Activated CD4-positive, alpha-beta T cell treated with anti-CD3 and anti-CD28 coated beads, Interleukin-2, amount 10 ng/mL, durations not matched to agents 24 days and 14 days (primary cell): ENCODE measurements at places on chromosomes 3 and 15. TPM values are rescaled to one million over a fixed set of nuclear protein-coding genes. Genes with fewer than 3 reads are reported as not detected.

Gene CRYGS
- total RNA-seq: 4.4 and 4.8 TPM in 2 replicates

Gene SLC24A5
- not detected in 2 replicates for total RNA-seq

Gene ANKUB1
- total RNA-seq: not detected in 2 replicates

Gene CLDN18
- not detected in 2 replicates for total RNA-seq

Gene HES1
- total RNA-seq: 0.64 and 1.2 TPM in 2 replicates

Gene STAB1
- total RNA-seq: 0.07 TPM in 1 of 2 replicates, not detected in the other

Gene GHSR
- not detected in 2 replicates for total RNA-seq

DNA sequence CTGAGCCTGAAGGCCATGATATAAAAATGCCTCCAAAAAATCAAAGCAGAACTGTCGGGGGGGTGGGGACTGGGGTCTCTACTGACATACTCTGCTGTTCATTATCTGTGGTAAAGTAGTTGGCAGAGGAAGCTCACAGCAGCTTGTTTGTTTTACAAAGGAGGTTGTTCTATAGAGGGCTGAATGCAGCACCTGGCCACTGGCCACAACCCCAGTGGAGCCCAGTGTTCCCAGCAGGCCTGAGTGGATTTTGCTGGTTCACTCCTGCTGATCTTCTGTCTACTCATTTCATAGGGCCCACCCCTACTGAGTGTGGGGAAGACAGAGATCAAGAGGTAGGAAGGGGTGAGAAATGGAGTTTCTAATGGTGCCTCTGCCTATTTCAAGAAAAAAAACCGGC, 125.5 kb downstream of the DIPK2A start:
- DNase-seq: no peak

DNA sequence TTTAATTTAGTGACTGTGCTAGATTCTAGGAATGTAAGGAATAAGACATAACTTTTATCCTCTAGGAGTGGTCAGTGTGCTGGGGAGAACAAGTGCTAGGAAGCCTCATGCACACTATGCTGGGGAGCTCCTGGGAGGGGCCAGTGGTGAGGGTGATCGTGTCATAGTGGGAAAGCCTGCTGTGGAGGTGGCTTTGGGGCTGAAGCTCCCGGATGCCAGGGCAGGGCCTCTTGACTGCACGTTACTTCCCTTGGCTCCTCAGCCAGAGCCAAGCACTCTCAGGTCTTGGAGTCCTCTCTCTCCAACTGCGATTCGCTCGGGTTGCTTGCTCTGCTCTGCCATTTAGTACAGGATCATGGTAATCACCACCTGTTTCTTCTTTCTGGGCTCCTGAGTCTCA, 33.6 kb downstream of the SQOR start:
- DNase-seq: no peak

DNA sequence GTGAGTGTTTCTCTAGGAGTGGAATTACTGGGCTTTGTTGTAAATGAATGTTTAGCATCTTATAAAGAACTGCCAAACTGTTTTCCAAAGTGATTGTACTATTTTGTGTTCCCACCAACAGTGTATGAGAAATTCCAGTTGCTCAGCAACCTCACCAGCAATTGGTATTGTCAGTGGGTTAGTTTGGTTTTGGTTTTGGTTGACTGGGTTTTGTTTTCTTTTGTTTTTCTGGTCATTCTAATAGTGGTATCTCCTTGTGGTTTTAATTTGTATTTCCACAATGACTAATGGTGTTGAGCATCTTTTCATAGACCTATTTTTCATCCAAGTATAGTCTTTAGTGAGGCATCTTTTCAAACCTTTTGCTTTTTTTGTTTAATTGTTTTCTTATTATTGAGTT, 27.1 kb downstream of the FILIP1L start:
- DNase-seq: peak; percentile 69

DNA sequence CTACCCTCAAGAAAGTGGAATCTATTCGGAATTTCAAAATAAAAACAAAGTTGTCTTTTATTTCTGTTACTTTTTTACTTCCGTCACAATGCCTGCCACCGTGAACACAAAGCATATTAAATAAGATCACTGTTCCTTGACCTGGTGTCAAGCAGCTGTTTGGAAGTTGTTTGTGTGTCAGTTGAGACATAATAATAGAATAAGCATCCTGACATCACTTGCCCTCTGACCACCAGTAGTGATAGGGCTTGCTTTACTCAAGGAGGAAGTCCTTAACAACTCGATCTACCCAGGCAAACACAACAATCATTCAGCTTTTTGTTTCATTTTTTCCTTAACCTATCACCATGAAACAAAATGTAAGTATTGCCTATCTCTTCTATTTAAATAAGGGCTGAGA, 454.4 kb upstream of the RASGRP1 start:
- no peak for DNase-seq

- no peak for DNase-seq
These were observed 121.5 kb downstream of the MCTP2 start for GRCh38 chr15:94352636-94353487.

- no peak for DNase-seq
These were observed 241.4 kb upstream of the TRIM42 start for GRCh38 chr3:140436421-140436820.

GRCh38 chr15:66650433-66650832, 51.6 kb upstream of the SMAD6 start:
- no peak for DNase-seq

- DNase-seq: no peak
These were observed 289.6 kb downstream of the UACA start for GRCh38 chr15:70473581-70474370.

DNA sequence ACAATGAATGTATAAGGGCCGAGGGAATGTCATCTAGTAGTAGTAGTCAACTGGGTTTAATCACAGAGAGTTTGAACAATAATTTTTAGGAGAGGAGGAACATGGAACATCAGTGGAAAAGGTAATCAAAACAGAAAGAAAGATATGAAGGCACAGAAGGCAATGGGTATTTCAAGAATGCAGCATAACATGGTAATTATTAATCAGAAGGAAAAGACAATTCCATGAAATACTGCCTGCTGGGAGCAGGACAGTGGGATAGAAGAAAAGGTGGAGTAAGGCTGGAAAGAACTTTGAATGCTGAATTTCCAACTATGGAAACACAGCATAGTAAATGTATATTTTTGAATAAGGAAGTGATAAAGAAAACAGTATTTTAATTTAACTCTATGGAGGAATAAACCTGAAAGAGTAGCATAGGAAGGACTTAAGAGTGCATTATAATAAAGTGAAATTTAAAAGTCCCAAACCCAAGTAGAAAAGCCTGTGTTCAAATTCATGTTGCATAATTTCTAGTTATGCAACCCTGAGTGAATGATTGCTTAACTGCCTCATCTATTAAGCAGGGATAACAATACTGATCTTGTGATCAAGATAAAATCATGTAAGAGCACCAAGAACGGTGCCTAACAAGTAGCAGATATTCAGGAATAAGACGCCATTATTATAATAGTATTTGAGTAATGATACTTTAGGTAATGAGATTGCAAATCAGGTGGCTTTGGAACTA, 357.7 kb downstream of the TBC1D5 start:
- DNase-seq: no peak

DNA sequence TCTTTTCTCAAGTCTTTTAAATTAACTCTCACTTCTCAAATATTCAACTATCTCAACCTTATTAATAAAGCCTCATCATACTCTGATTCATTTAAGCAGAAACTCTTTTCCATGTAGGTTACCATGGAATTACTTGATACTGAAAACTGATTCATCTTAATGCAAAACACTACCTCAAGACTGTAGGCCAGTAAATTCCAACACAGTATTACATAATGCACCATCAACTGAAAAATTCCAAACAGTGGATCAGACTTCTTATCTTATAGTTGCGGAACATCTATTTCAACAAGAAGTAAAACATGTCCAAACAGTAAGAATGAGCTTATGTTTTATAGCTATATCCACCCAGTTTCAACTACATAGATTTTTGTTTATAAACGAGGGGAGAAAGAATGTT, 124.5 kb downstream of the PEAK1 start:
- no peak for DNase-seq

DNA sequence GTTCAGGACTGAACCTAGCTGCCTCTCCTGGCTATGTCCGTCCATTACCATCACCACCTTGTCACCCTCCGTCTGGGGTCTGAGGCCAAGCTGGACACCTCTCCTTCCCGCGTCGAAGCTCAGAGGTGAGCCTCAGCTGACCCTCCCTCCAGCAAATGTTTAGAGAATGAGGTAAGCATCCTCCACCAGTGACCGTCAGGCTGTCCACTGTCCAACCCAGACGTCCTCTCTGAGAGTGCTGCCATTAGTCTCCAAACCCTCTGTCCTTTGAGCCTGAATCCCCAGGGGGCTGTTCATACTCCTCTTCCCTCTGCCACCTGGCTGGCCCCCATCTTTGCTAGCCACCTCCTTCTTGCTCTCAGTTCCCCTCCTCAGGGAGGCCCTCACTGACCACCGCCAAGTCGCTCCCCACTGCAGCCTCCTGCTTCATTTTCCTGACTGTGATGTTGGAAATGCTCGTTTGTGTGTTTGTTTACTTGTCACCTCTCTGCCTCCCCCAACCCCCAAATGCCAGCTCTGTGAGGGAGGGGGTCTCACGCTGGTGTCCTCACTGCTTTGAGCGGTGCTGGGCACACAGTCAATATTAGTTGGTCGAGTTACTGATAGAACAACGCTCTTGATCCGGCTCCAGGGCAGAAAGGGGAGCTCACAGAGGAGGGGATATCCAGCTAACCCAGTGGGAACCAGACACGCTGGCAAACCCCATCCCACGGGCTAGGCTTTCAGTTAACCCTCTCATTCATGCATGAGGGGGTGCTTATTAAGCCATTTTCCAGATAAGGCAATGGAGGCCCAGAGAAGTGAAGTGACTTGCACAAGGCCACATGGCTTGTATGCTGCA, 64.9 kb downstream of the IQSEC1 start:
- DNase-seq: no peak

- DNase-seq: peak; percentile 70
These were observed 70.7 kb downstream of the TOP2B start for GRCh38 chr3:25594007-25594502.

DNA sequence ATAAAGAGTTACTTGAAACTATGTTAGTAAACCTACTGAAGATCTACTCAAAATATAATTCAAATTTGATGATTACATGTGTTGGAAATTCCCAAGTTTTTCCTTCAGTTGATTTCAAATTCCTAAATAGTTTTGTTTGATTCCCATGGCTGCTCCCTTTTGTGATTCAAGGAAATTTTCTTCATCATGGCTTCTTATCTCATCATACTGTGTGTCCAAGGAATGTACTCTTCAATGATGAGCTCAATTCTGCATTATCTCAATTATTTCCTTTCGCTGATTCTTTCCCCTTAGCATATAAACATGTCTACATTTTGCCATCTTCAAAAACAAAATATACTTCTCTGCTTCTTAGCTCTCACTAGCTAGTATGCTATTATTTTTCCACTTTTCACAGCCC, 460.4 kb upstream of the NAALADL2 start:
- no peak for DNase-seq

GRCh38 chr15:98567951-98568350, 80.4 kb upstream of the IGF1R start:
- DNase-seq: no peak

GRCh38 chr15:39180030-39180429, 400.8 kb upstream of the THBS1 start:
- DNase-seq: no peak

DNA sequence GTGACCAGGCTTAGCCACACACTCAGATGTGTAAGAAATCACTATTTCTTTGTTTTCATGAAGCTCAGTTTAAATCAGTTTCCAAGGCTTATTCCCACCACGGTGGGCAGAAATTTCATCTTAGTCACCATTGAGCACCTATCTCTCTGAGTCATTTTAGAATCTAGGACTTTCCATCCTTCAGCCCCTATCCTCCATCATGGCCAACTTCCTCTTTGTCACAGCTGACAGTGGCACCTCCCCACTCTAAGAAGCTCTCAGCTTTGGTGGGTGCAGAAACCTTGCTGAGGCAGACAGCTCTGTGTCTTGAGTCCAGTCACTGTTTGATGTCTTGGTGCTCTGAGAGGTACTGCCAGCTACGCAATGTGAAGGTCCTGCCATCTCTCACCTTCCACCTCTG, 32.9 kb downstream of the SNTN start:
- no peak for DNase-seq

DNA sequence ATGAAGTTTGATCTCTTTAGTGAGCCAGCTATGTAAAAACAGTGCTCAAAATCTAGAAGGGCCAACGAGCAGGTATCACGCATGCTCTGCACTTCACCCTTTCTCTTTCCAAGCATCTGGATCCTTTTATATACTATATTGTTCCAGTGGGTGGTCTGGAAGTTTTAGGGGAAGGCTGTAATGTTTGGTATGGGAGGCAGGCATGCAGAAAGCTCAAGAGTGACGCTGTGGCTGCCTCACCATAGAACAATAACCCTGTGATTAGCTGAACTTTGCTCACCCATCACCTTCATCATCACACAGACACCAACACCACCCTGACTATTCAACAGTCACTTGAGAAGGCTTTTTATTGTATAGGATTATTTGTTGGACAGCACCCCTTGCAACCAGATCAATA, 81.6 kb downstream of the FBN1 start:
- no peak for DNase-seq

DNA sequence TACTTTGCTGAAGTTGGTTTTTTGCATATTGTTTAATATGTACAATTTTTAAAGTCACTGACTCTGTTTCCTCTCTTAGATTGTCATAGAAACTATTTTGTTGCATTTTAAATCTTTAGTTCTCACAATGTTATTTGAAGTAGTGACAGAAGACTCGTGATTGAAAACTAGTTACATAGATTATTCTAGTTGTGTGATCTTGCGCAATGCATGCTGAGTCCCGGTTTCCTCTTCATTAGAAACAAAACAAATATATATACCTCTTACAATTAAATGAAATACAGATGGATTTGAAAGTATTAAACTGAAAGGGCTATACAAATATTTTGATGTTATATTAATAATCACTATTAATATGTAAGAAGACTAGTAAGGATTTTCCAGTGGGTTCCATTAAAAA, 333.0 kb downstream of the LPP start:
- DNase-seq: peak; percentile 3

- DNase-seq: no peak
These were observed 28.1 kb upstream of the VEPH1 start for GRCh38 chr3:157531301-157531660.

GRCh38 chr3:57833763-57834162, 77.7 kb downstream of the SLMAP start:
- no peak for DNase-seq
